ENCODE measurements at places on chromosomes 13 and 19.

GRCh38 chr19:8558325-8558724, 18.9 kb downstream of the MYO1F start:
- DNase-seq = no peak

DNA sequence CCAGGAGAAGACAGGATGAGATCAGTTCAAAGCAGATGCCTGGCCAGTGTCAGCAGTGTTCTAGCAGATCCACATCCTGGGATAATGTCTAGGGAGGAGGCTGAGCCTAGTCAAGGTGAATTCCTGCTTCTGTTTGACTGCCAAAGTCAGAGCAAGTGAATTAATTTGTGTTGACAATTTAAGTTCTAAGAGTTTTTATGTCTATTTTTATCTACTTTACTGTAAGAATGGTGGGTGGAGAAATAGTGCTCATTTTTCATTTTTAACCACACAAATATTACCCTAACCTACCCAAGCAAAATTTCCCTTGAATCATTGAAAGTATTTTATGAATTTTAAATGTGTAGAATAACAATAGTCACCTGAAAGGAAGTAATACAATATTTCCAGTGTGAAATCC, 207.6 kb upstream of the SLC10A2 start:
- DNase-seq = no peak

GRCh38 chr13:34708566-34709313, 233.3 kb upstream of the NBEA start:
- no peak for DNase-seq

GRCh38 chr19:50242581-50242980, 39.2 kb downstream of the MYH14 start:
- no peak for DNase-seq

DNA sequence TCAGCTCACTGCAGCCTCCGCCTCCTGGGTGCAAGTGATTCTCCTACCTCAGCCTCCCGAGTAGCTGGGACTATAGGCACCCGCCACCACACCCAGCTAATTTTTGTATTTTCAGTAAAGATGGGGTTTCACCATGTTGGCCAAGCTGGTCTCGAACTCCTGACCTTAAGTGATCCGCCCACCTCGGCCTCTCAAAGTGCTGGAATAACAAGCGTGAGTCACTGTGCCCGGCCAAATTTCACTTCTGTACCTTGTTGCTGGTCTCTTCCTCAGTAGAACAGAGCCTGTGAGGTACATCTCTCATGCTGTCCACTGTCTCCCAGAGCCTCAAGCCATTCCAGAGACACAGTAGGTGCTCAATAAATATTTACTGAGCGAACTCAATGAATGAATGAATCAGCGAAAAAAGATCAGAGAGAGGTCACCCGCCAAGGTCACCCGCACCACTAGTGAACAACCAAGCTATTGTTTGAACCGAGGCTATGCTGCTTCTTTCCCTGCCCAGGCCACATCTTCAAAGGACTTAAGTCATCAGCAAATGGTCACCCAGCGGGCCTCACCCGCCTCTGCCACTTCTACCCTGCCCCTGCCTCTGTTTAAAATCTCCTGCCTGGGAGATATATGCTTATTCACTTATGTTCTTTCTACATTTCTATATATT, 9.3 kb downstream of the TMEM143 start:
- no peak for DNase-seq

DNA sequence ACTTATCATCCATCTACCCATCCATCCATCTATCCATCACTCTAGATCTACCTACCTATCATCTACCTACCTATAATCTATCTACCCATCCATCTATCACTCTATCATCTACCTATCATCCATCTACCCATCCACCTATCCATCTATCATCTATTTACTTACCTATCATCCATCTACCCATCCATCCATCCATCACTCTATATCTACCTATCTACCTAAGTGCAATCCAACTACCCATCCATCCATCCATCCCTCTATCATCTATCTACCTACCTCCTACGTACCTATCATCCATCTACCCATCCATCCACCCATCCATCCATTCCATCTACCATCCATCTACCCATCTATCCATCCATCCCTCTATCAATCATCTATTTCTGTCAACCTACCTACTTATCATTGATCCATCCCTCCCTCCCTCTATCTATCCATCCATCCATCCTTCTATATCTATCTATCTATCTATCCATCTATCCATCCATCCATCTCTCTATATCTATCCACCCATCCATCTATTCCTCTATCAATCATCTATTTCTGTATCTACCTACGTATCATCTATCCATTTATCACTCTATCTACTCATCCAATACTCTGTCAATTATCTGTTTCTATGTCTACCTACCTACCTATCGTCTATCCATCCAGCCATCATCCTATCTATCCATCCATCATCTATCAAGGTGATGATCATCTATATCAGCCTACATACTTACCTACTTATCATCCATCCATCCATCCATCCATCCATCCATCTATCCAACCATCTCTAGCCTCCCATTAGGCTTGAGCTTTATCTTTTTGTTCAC, 49.1 kb downstream of the CEBPG start:
- DNase-seq = no peak

DNA sequence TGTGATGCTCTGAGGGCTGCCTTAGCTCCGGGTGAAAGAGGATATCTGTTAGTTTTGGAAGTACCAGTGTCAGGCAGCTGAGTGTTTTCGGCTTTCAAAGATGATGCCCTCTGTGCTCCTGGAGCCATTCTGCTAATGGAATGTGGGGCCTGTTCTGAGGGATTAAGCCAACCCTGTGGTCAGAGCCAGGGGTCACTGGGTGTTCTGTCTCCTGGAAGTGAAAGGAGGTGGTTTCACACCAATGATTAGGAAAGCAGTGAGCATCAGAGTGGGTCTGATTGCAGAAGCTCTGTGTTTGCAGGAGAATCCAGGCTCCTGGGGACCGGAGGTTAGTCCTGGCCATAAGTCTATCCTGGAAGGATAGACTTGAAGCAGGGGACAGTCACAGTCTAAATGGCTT, 94.6 kb downstream of the UQCRFS1 start:
- no peak for DNase-seq

DNA sequence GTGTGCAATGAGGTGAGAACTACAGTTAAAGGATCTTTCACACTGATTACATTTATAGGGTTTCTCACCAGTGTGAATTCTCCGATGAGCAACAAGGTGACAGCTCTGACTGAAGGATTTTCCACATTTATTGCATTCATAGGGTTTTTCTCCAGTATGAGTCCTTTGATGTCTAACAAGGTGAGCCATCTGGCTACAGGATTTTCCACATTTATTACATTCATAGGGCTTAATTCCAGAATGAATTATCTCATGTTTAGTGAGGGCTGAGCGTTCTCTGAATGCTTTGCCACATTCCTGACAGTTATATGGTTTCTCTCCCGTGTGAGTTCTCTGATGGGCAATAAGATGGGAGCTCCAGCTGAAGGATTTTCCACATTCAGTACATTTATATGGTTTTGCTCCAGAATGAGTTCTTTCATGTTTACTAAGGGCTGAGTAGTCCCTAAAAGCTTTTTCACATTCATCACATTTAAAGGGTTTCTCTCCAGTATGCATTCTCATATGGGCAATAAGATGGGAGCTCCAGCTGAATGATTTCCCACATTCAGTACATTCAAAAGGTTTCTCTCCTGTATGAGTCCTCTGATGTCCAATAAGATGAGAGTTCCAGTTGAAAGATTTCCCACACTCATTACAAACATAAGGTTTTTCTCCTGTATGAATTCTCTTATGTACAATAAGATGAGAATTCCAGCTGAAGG, 4.4 kb upstream of the C19orf18 start:
- no peak for DNase-seq

DNA sequence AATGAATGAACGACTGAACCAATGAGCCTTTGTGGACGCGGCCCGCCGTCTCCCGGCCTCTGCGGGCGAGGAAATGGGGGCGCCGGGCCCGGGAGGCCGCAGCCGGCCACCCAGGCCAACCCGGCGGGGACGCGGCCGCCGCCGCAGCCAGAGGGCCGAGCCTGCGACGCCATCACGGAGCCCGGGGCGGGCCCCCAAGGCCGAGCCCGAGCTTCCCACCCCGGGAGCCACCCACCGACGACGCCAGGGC, 216 bp downstream of the SUGP2 start:
- DNase-seq = no peak

- DNase-seq = no peak
These were observed 3.3 kb upstream of the ADGRE5 start for GRCh38 chr19:14377883-14378328.

- DNase-seq = no peak
These were observed 1893.2 kb downstream of the PCDH9 start for GRCh38 chr13:65336916-65337315.

GRCh38 chr13:21361123-21361522, 98.0 kb downstream of the ZDHHC20 start:
- no peak for DNase-seq

- DNase-seq = no peak
These were observed 12.5 kb downstream of the CAPN12 start for GRCh38 chr19:38731654-38732301.

DNA sequence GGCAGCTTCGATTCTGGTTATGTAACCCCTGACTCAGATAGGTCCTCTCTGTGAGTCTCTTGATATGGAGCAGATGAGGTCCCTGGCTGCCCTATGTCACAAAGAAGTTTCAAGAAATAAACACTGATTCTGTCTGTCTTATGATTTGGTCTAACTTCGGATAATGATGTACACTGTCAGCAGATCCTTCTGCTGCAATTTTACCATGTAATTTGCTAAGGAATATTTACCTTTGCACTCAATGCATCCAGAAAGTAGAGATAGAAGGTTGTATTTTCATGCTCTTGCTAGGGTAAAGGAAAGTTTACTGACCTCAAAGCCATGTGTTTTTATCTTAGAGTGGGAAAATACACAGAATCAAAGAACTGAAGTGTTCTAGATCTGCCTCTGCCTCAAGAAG, 98.2 kb downstream of the KLF5 start:
- no peak for DNase-seq

DNA sequence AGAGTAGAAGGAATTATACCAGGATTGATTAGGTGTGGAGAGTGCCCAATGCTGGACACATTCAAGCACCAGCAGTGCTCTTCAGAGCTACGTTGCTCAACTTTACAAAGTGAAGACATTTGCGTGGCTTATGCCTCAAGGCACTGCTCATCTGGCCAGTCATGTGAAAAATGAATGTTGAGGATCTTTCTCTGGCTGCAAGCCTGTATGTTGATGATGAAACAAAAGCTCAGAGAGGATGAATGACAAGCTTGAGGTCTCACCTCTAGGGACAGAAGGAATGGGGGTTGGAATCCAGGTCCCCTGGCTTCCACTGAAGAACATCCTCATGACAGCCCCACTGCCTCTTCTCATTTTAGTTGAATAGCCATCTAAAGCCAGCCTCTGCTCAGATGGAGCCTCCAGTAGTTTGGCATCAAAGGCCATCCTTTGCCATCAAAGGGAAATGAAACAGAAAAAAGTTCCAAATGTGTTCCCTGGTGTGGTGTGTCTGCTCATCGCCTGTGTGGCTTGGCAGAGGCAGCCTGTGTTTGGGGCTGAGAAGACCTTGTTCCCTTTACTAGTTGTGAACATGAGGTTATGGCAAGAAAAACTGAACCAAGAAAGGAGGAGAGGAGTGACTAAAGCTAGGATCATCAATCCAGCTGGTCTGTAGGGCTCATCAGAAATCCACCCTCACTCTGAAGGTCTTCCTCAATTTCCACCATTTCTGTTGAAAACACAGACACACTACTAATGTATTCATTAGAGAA, 114.0 kb upstream of the KL start:
- no peak for DNase-seq

- no peak for DNase-seq
These were observed 1.6 kb downstream of the TTYH1 start for GRCh38 chr19:54416695-54417491.

- DNase-seq = peak; percentile 24
These were observed 44.2 kb downstream of the MBNL2 start for GRCh38 chr13:97266332-97266731.

DNA sequence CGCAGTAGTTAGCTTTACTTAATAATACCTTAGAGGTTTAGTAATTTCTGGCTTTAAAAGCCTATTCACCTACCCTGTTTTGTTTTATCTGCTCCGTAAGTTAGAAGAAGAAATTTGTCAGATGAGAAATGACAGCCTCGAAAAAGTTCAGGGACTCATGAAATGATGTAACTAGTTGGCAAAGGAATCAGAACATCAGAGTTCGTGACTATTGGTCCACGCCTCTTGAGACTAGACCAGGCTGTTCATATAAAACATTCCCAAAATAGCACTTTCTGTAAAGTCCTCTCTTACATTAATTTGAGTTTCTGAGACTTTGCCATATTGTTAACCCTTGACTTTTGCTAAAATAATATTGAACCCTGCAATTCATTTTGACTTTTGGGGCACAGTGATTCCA, 92.0 kb downstream of the HS6ST3 start:
- no peak for DNase-seq

- DNase-seq = no peak
These were observed 14.1 kb upstream of the FRY start for GRCh38 chr13:32017474-32017873.

GRCh38 chr19:5799247-5800241, 5.3 kb upstream of the NRTN start:
- DNase-seq = peak; percentile 95

GRCh38 chr13:99774644-99775043, 196.9 kb downstream of the ZIC5 start:
- no peak for DNase-seq

DNA sequence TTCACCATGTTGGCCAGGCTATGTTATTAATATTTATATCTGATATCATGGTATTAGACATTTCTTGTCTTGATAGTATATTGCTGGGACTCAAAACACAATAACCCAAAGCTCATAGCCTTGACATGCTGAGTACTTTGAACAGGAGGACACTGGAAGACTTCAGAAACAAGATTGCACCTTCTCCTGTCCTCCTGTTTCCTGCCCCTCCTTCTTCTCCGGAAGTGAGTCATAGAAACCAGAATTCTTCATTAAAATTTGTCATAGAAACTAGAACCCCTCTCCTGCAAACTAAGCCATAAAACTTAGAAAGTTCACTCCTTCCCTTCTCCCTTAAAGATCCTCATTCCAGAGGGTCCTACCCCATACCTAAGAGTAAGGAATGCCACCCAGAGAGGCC, 400.2 kb downstream of the SLITRK5 start:
- DNase-seq = no peak
